GM12878 (cell line): ENCODE measurements at places on chromosomes 2 and 18. TPM values are rescaled to one million over a fixed set of nuclear protein-coding genes. Genes with fewer than 3 reads are reported as not detected.

The ERFE gene
- total RNA-seq: not detected in 2 replicates

The MARS2 gene
- total RNA-seq: 21.7 and 22.7 TPM in 2 replicates

The LRATD1 gene
- 0.05 TPM in 1 of 2 replicates, not detected in the other for total RNA-seq

The NAT8 gene
- not detected in 2 replicates for total RNA-seq

The MAP3K19 gene
- total RNA-seq: not detected in 2 replicates

The TEKT4 gene
- total RNA-seq: 0.13 TPM in 1 of 2 replicates, not detected in the other
